ENCODE measurements at places on chromosomes 11 and 22.

DNA sequence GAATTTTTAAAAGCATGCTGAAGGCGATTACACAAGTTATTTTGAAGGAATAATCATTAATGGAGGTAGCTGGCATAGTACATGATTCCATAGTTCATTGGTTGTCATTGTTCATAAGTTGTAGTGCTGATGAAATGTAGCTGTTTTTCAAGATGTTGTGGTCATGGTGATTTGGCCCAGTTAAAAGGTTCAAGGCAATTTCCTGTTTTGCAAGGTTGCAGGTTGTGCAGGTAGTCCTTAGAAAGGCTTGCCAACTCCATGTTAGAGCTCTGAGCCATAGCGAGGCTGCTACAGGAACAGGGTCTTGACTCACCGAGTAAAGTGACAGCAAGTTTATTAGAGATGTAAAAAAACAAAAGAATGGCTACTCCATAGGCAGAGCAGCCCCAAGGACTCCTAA is 95.8 kb upstream of the CHORDC1 start:
- no peak for DNase-seq

DNA sequence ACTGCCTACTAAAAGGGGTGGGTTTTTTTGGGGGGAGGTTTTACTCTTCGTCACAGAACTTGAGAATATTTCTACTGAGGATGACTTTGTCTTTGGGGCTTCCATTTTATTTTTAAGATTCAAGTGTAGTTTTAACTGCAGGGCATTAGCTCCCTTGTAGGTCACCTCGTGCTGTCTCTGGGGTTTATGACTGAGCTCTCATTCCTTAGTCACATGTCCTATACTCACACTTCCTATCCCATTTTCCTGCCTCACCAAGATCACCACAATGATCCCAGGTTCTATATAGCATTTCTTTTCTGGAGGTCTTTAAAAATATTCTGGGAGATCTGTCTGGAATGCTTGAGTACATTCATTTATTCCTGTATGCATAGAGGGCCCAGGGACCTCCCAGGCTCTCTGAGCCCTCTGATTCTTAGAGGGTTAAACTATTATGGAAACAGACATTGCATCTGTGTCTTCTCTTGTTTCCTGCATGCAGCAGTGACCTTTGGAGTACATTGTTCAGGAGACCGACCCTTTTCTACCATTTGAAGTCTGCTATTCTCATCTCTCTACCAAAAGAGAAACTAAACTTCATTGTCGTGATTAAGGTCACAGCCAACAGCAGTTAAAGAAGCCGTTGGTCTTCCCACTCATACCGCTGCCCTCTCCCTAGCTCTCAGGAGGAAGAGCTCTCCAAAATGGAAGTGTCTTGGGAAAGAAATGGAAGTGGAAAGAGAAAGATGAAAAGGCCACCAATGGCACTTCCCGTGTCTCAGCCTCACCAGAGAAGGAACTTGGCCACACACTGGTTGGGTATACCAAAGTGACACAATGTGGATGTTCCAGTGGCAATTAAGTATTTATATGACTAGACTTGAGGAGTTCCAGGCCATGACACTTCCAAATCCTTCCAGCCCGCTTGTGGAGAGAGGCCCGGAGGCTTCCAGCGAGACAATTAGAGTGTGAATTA is 77.5 kb downstream of the ZBTB16 start:
- DNase-seq = no peak

GRCh38 chr11:100719809-100720221 is 32.7 kb downstream of the ARHGAP42 start:
- peak; percentile 77 for DNase-seq

DNA sequence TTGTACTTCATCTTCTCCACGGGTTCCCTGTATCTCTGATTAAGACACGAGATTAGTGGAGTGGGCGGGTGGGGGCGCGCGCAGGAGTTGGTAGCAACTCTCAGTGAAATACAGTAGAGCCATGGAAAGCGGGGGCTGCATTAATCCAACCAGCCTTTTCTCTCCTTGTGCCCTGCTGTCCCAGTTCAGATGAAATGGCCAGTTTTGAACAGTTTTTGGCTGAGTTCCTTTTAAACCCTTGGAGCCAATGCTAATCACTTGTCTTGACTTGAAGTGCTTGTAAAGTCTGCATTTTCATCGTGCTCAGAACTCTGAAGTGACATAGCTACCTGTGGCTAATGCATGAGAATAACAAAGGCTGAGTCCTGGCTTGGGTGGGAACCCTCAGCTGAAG is 734 bp upstream of the TMEM123 start:
- no peak for DNase-seq

All from NCI-H2029 treated with DMSO at 0.1 percent for 48 hours (cell line).